Central memory CD8-positive, alpha-beta T cell (primary cell): ENCODE measurements at places on chromosomes 12 and 14.

DNA sequence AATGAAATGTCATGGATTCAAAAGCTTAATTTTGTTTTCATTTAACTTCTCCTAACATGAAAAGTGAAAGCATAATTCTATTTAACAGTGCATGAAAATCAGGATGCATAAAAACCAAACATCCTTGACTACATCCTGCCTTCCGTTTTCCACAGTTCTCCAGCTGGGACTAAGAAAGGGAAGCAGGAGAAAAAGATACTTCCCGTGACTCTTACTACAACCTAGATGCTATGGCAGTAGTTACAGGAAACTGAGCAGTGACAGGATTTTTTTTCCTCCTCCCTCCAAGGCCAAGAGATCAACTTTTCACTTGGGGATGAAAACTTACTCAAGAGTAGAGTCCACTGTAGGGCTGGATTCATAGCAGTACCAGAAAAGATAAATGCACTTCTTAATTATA is 2.6 kb downstream of the EXOC5 start:
- no peak for DNase-seq

- no peak for DNase-seq
Observed at GRCh38 chr12:115166698-115167315, 482.8 kb upstream of the TBX3 start.

DNA sequence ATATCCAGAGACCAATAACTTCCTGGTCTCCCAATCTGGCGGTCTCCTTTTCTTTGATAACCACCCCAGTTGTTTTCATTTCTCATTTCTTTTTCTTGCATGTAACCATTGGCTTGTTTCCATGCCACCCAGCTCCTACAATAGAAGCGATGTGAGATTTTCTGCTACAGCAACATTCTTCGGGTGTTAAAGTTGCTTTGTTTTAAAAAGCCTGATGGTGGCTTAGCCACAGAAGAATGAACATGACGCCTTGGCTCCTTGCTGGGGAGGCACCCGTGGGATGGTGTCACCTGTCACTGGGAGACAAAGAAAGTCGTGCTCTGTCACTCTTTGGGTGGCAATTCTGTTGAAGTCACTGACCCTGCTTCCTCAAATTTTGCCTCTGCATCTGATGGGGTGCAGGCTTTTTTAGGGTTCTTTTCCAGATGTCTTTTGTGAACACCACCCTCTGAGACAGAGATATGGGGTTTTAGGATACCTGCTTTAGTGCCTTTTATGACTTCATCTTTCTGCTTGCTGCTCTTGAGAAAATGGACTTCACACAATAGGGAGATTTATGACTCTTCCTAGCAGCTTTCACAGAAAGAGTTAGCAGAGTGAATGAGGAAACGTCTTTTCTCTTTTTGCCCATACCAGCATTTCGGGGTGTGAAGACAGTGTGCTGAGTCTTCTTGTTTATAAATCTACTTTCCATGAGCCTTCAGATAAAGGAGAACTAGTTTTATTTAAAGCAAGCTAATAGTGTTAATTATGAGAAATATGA is 265.3 kb upstream of the TBX3 start:
- no peak for DNase-seq

- DNase-seq, result no peak
Observed at GRCh38 chr14:67962215-67962644, 142.7 kb downstream of the RAD51B start.

DNA sequence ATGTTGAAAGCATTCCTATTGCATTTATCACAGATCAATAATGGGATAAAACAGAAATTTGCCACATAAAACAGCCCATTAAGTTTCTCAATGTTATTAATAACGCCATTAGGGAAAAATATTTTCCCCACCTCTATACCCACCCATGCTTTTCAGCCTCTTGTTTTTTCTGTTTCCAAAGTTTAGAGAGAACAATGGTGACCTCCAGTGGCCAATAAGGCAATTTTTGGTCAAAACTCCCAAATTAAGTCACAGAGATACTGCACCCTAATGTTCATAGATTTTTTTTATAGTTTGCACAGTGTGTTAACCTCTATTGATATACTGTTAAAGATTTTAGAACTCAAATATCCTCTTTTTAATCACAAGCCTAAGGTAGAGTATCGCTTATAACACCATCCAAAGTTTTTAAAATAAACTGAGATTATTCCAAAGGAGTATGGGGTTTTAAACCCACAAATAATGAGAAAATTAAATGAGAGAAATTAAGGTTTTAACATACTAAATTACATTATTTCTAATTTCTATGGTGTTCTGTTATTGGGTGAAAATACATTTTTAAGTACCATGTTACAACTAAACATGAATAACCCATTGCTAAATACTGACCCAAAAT is 184.7 kb upstream of the DCN start:
- no peak for DNase-seq

DNA sequence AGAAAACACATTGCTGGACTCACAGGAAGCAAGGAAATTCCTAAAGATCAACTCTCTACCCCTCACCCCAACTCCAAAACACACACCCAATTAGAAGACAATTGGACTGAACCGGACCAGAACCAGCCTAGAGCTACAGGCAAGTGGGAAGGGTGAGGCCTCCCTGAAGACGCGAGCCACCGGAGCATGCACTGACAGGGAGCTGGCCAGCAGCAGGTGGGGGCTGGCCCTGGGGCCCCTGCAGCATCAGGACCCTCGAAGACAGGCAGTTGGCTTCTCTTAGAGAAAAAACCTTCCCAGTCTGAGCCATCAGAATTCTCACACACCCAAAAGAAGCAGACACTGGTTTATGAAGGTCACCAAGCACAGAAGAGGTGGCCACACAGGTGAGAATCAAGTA is 209.5 kb upstream of the DIO3 start:
- DNase-seq, result no peak

GRCh38 chr14:75879031-75879430 is 102.8 kb downstream of the TGFB3 start:
- DNase-seq, result no peak

DNA sequence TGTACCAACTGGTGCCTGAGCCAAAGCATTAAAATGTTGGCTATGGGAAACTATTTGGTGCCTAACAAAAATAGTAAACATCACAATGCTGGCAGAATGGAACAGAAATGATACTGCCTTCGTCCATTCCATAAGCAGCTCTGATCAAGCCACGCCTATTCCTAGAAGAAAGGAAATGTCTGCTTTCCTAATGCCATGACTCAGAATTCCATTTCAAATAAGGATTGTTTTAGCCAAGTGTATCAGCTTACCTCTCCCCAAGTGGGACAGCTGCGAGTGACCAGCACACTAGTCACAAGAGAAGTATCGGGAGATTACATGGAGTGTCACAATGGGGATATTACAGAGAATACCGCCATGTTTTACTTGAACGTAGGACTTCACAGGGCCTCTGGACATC is 38.7 kb downstream of the GLT8D2 start:
- no peak for DNase-seq

GRCh38 chr12:51815571-51815970 is 32.9 kb downstream of the FIGNL2 start:
- no peak for DNase-seq

- no peak for DNase-seq
Observed at GRCh38 chr14:36134038-36134437, 42.5 kb downstream of the PTCSC3 start.

DNA sequence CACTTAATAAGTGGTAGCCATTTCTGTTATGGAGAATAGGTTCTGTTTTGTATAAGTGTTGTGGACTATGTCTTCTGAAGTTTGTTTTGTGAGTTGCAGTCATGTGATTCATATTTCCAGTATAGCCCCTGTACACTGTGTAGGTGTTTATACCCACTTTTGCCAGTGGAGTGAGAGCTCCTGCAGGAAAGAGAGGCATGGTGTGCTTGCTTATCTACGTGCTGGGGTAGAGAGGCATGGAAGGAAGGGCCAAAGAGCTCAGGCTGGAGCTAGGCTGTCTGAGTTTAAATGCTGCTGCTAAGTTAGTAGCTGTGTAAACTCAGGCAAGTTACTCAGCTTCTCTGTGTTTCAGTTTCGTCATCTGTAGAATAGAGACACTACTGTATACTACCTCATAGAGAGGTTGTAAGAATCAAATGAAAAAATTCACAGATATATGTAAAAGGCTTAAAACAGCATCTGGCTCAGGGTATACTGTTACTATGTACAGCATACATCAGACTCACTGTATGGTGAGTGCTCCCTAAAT is 88.2 kb upstream of the SLC38A2 start:
- no peak for DNase-seq

- no peak for DNase-seq
Observed at GRCh38 chr12:77521508-77522115, 309.1 kb upstream of the NAV3 start.

DNA sequence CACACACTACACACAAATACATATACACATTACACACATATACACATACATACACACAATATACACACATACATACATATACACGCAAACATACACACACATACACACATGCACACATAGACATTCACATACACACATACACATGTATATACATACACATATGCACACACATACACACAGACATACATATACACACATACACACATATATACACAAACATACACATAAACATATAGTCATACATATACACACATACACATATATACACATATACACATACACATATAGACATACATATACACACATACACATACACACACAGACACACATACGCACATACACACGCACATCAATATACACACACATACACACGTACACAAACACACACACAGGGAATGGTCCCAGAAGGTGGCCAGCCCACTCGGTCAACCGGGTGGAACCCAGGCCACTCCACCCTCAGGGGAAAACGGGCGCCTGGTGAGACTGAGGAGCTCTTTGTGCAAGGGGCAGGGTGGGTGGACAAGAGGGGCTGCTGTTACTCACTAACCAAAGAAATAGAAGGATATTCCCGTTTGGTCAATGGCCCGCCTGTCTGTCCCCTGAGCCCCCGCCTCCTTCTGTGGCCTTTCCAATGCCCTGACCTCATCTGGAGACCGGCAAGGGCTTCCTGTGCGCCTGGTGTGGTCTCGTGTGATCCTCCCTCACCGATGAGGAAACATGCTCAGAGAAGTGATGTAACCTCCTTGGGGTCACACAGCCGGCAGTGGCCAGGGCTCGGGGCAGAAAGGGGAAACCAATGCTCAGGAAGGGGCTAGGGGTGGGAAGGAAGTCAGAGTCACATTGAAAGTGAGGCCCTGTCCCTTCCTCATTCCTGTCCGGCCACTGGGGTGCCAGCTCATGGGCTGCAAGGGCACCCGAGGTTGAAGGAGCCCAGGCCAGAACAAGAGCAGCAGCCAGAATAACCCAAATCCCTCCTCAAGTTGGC is 5.3 kb downstream of the TRPV4 start:
- no peak for DNase-seq

DNA sequence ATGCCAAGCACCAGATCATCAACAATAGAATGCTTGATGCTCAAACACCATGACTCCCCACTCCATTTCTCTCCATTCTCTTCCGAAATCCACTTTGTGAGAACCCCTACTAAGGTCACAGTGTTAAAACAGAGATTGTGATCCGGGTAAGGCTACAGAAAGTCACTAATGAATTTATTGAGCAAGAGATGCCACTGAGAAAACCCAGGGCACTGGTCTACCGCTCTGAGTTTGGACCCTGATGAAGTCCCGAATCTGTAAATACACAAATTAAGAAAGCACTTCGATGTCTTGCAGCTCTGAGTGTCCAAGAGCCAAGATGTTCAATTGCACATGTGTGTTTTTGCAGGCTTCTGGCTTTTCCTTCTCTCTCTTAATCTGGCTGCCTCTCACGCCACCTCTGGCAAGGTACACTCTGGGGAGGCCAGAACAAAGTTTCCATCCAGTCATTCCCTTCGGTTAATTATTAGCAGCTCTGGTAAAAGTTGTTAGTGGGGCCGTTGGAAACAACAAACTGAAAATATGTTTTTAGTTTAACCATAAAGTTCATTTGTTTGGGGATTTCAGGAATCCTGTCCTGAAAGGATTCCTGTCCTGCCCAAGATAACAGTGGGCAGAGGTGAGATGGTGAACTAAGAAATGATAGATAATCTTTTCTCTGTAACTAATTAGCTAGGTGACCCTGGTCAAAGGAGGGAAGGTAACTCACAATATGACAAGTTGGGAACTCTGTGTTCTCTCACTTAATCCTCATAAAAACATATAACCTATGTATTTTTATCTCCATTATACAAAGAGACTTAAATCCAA is 75.4 kb downstream of the BTG1 start:
- no peak for DNase-seq

DNA sequence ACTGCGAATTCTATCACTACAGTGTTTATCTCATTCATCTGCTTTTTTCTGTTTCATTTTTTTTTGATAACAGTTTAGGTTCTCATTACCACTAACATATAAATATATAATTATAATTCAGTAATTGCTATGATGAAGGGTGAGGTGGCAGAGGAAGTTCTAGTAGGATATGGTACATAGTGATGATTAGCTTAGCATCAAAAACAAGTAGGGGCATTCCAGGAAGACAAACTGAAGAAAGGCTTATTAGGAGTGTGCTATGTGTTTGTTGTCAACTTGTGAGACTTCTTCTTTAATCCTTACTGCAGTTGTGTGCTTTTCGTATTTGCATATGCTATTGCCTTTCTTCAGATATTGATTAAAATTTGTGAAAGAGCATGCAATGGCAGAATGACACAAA is 20.6 kb downstream of the FUT8 start:
- no peak for DNase-seq

- no peak for DNase-seq
Observed at GRCh38 chr14:60490270-60490669, 4.4 kb upstream of the C14orf39 start.
